Natural killer cell (primary cell): ENCODE measurements at places on chromosomes 6 and 20. TPM values are rescaled to one million over a fixed set of nuclear protein-coding genes. Genes with fewer than 3 reads are reported as not detected.

The AGER gene
- total RNA-seq = 22.9 TPM

The NFATC2 gene
- 160 TPM for total RNA-seq

The TXLNB gene
- total RNA-seq = 0.24 TPM

DNA sequence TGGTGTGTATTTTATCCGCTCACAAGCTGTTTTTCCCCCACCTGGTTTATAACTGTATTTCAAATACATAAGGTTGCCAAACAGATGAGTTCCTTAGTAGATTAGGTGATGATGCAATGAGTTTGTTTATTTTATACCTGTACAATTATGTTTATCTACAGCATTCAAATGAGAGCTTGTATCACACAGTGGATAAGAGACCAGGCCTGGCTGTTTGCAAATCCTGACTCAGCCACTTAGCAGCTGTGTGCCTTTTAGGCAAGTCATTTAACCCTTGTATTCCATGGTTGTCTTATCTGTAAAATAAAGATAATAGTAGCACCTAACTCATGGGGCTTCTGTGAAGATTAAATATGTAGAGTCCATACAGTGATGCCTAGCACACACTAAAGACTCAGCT, 143.7 kb downstream of the MOXD1 start:
- no peak overlapping the region for H3K27ac ChIP-seq
- DNase-seq = no peak

DNA sequence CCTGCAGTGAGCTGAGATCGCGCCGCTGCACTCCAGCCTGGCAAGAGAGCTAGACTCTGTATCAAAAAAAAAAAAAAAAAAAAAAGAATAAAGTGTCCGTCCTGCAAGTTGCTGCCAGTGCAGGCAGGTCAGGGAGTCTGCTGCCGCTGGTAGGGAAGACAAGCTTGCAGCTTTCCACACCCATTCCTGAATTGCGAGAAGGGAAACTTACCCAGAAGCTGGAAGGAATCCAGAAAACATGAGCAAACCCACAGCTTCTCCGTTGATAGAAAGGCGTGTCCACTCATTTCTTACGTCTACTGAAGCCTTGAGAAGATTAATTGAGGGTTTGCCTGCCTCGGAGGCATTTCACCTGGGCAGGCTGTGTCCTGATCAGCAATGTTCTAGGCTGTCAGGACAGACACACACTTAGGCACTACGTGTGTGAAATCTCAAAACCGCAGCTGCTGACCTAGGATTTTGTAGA, 61.6 kb upstream of the DSP start:
- no peak for DNase-seq
- no peaks in the 10 kb centered on the region for H3K27me3 ChIP-seq
- H3K27ac ChIP-seq = no peak overlapping the region
- H3K4me3 ChIP-seq = no peak overlapping the region
- H3K4me1 ChIP-seq = no peaks in the 10 kb centered on the region
- H3K36me3 ChIP-seq = no peaks in the 10 kb centered on the region

GRCh38 chr6:54286141-54286540, 22.1 kb upstream of the TINAG start:
- H3K4me3 ChIP-seq = no peak overlapping the region
- no peak overlapping the region for H3K27ac ChIP-seq
- no peak for DNase-seq
- H3K27me3 ChIP-seq = no peaks in the 10 kb centered on the region

DNA sequence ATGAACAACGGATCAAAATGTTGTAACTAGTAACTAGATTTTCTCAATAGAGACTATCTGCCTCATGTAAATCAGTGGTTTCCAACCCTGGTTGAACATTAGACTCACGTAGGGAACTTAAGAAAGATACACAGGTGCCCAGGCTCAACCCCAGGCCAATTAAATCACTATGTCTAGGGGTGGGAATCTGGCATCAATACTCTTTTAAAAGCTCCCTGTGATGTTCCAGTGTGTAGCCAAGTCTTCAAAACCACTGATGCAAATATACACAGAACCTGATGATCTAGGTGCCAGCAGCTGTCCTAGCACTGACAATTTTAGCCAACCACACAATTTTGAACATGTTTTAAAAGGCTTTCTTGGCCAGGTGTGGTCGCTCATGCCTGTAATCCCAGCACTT, 128.7 kb downstream of the TBC1D32 start:
- no peak overlapping the region for H3K4me3 ChIP-seq
- H3K4me1 ChIP-seq = no peaks in the 10 kb centered on the region
- no peak for DNase-seq
- no peaks in the 10 kb centered on the region for H3K36me3 ChIP-seq
- H3K27me3 ChIP-seq = no peaks in the 10 kb centered on the region

GRCh38 chr6:112176175-112176574, 78.2 kb downstream of the LAMA4 start:
- no peak overlapping the region for H3K4me3 ChIP-seq
- no peak for DNase-seq
- H3K27me3 ChIP-seq = no peaks in the 10 kb centered on the region
- H3K4me1 ChIP-seq = no peaks in the 10 kb centered on the region
- no peak overlapping the region for H3K27ac ChIP-seq
- H3K36me3 ChIP-seq = no peaks in the 10 kb centered on the region

GRCh38 chr6:7538484-7538883, 3.0 kb upstream of the DSP start:
- no peak overlapping the region for H3K27ac ChIP-seq
- no peaks in the 10 kb centered on the region for H3K36me3 ChIP-seq
- peaks cover 20% of the 10 kb centered on the region for H3K27me3 ChIP-seq
- H3K4me3 ChIP-seq = no peak overlapping the region
- H3K4me1 ChIP-seq = peaks cover 15% of the 10 kb centered on the region
- no peak for DNase-seq

GRCh38 chr20:431012-431904, 23.2 kb downstream of the RBCK1 start:
- H3K36me3 ChIP-seq = peaks cover 63% of the 10 kb centered on the region
- no peak overlapping the region for H3K4me3 ChIP-seq
- H3K27ac ChIP-seq = no peak overlapping the region
- no peaks in the 10 kb centered on the region for H3K27me3 ChIP-seq

- H3K4me3 ChIP-seq = no peak overlapping the region
- H3K27me3 ChIP-seq = no peaks in the 10 kb centered on the region
- no peak for DNase-seq
- H3K4me1 ChIP-seq = no peaks in the 10 kb centered on the region
These were observed 11.6 kb upstream of the DSE start for GRCh38 chr6:116359131-116359530.
